Activated CD8-positive, alpha-beta memory T cell treated with anti-CD3 and anti-CD28 coated beads for 24 hours (primary cell): ENCODE measurements at places on chromosomes 5 and 9.

DNA sequence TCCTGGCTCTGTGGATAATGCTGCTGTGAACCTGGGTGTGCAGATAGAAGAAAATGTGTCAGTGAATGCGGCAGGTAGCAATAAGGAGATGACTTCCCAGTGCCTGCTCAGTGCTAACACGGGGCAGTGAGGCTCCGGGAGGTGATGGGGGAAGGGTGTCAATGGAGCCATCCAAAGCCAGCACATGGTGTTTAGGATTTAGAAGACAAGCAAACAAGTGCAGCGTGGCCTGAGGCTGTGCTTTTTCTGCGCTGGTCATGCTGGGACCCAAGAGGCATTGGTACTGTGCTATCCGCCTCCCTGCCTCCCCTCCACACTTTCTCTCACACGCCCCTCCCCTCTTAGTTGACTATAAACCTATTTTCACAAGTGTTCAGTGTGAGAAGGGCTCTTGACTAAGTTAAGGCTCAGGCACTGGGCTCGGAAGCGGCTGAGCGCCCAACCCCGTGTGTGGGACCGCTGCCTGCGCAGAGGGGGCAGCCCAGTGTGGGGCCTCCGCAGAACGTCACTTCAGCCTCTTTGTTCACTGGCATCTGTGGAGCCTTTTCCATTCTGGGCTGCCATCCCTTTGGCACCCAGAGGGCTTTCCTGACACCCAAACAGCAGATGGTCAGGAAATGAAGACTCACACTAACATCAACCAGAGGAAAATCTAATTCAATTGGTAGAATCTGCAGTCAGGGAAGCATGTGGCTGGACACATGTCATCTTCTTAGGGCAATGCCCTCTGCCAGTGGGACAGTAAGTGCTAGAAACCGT, 21.8 kb upstream of the NINJ1 start:
- DNase-seq: no peak

GRCh38 chr9:110338143-110338542, 480 bp upstream of the TXNDC8 start:
- no peak for DNase-seq

DNA sequence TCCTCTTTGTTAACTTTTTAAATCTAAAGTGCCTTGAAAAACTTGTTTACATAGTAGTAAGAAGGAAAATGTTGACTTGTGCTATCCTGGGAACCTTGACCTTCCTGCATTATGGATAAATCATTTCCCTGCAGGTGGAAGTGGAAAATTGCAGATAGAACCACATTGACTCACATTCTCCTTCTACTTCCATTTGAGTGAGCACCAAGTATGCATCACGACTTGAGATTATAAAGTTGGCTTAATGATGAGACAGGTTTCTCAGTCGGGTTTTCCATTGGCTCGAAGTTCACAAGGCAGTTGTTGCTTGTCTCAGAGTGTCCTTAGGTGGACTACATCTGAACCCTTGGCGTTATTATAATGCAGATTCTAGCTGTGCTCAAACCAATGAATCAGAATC, 39.9 kb downstream of the DOCK8 start:
- DNase-seq: no peak

DNA sequence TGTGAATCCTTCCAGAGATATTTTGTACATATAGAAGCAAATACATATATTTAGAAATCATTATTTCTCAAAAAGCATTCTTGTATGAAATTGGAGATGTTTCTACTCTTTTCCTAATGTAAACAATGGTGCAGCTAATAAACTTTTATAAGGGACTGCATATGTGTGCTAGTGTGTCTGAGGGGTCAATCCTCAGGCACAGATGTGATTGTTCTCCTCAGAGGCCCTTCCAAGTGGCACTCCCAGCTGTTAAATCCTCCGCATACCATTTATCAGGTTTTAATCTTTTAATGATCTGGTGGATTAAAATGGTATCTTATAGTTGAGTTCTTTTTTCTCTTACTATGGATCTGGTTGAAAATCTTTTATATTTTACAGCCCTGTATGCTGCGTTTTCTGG, 5.6 kb upstream of the OMD start:
- DNase-seq: no peak

DNA sequence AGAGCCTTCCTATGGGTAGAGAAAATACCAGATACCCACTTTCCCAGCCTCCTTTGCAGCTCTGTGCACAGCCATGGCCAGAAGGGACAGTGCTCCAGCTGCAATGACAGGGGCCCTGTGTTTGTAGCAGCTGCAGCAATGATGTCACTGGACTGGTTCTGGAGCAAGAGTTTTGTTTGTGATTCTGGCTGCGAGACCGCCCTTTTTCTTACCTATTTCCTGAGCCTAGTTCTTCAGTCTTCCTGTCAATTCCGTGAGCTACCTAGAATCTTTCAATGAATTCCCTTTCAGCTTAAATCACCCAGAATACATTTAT, 10.0 kb upstream of the BOD1 start:
- no peak for DNase-seq

- DNase-seq: no peak
These were observed 240.8 kb upstream of the ZNF462 start for GRCh38 chr9:106622164-106622487.

GRCh38 chr9:109281518-109281917, 39.3 kb downstream of the EPB41L4B start:
- DNase-seq: no peak
